ENCODE measurements at places on chromosomes 3 and 15.

GRCh38 chr15:64640146-64640871 lies 135.1 kb downstream of the RBPMS2 start:
- no peak for DNase-seq

DNA sequence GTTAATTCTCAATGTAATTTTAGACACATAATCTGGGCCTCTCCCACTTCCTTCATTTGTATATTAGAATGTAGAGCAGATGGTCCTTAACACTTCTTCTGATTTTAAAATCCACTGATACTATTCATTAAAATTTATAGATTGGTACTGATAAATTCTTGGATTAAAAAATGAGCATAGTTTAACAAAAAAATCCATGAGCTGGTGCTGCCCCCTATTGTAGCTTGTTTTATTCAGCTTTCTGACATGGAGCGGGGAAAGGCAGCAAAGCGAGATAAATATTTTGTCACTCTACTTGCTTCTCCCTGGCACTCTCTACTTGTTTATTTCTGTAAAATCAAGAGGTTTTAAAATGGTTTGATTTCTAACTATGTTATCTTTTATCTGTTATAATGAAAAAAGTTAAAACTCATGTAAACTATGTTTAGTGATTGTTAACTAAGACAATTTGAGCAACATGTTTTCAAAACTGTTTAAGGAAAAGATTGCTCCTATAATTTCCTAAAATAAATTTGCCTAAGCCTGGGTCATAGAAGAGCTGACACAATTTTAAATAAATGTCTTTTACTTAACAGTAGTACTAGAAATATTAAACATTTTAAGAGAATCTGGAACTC lies 26.5 kb upstream of the PLOD2 start:
- DNase-seq, result no peak

DNA sequence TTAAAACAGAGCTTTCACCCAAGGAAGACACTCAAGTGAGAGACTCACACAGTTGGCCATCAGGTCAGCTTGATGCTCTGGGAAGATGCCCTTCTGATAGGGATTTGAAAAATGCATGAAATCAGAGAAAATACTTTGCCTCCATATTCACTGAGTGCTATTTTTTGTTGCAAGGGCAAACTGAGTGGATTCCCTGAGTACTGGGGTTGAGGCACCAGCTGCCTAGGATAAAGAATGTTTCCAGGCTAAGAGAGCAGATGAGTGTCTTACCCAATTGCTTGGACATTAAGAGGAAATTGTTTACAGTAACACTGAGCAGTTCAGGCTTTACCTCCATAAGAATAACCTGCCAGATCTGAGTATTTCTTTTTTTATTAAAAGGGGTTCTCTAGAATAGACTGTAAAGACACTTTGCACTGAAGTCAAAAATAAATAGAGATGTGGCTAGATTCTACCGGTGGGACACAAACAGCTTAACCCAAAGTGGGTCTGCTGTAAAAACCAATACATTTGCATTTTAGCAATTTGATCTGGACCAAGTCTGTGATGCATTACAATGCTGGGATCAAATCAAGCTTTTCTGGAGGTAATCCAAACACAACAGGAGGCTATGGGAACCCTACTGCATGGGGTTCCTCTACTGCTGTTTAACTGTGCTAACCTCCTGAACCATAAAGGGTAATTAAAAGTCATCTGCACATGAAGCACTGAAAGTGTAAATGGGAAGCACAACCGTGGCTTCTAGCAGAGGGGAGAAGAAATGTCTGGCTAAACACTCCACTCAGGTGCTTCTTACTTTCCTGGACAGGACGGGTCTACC lies 238.8 kb upstream of the WNT5A start:
- no peak for DNase-seq

DNA sequence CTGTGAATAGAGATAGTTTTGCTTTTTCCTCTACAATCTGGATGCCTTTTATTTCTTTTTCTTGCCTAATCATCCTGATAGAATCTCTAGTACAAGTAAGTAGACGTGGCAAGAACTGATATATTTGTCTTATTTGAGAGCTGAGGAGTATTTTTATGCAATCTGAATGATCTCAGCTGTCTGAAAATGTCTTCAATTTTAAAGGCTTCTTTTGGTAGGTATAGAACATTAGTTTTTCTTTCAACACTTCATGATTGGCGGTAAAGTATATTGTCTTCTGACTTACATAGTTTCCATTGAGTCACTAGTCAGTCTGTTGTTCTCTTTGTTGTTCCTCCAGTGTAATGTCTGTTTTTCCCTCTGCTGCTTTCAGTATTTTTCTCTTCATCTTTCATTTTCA lies 31.3 kb downstream of the MGA start:
- no peak for DNase-seq

- no peak for DNase-seq
Observed at GRCh38 chr3:13850161-13850945, 29.5 kb downstream of the WNT7A start.

GRCh38 chr15:57692709-57693108 lies 13.8 kb upstream of the POLR2M start:
- DNase-seq, result no peak

GRCh38 chr3:30675774-30676173 lies 69.4 kb downstream of the TGFBR2 start:
- DNase-seq, result no peak

- no peak for DNase-seq
Observed at GRCh38 chr3:4595710-4596113, 102.6 kb downstream of the ITPR1 start.

DNA sequence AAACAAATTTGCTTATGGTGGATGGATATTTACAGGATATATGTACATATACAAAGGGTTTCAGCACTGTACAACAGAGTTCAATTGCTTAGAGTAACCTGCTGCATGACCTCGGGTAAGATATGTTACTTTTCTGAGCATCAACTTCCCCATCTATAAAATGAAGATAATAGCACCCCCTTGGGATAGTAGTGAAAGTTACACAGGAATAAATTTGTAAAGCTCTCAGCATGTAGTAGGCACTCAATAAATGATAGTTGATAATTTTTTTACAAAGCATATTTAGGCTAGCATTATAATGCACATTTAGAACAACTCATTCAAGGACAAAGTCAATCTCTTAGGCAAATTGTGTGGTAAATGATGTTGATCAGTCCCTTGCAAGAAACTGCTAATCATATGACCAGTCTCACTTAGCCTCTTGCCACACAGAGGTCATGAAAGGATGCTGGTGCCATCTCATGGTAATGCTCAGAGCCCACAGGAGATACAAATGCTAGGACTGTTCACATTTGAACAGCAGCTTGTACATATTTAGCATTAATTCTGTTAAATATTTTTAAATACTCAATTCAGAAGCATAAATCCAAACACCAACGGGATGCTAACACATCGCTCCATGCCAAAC lies 123.9 kb downstream of the MAGI1 start:
- DNase-seq, result no peak

DNA sequence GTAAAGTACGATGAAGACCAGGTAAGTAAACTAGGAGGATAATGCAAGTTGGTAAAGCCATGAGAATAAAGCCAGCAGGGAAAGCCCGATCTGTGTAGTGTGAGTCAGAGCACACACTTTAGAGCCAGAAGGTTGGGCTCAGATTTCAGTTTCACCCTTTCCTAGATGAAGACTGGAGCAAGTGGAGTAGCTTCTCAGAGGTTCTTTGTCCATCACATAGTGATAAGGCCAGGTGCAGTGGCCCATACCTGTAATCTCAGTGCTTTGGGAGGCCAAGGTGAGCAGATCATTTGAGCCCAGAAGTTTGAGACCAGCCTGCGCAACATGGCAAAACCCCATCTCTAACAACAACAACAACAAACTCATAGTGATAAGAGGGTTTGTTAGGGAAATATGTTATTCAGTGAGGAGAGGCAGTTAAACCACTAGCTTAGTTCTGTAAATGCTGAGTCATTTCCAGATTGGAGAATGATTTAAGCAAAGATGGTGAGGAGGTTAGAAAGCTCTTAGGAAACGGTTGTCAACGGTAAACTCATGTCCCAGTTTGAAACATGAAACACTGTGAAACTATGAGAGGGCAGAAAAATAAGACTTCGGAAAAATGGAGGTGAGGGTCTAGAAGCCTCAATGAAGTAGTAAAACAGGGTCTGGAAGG lies 39.0 kb downstream of the IL12A start:
- DNase-seq, result peak; percentile 18

GRCh38 chr15:34304613-34305012 lies 33.0 kb downstream of the SLC12A6 start:
- DNase-seq, result no peak

DNA sequence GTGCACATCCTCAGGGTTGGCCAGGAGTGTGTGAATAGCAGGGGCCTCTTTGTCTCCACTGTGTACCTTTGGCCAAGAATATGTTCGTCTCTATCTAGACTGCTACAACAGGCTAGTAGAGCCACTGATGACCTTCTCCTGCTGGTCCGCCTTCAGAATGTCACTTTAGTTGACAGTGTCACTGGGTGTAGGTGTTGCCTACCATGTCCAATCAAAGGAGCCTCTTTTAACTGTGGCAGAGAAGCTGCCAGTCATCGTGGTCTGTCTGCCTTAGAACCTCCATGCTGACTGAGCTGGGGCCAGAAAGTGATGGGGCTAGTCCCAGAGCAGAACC lies 40.1 kb downstream of the OXSR1 start:
- no peak for DNase-seq

DNA sequence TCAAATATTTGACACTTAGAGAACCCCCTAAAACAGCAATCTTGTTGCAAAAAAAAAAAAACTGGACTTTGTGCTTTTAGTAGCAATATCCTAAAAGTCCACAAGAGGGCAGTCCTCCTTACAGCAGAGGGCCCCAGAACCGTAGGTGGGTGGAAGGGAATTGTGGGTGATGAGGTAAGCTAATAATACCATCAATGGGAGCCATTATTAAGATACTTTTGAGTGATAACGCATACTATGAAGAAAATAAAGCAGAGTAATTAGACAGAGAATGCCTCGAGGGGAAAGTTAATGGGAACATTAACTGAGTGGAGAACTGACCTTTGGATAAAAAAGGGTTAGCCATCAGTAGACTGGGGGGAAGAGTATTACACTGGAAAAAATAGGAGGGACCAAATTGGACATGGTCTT lies 229.9 kb downstream of the THRB start:
- no peak for DNase-seq

- no peak for DNase-seq
Observed at GRCh38 chr15:36130641-36131310, 448.6 kb upstream of the CDIN1 start.

DNA sequence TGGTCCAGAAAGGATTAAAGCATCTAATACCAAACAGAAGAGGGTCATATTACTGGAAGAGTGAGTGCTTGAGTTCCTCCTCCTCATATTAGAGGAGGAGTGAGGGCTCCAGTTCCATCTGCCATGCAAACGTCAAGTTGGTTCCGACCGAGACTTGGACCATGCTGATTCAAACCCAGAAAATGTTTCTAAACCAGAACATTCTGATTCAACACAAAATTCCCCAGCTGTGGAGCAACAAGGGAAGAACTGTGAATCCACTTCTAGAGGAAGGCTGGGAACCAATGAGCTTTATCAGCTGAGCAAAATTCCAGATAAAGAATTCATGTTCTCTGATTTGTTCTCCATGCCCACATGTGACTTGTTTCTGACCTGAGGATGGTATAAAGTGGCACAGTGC lies 135.6 kb upstream of the WNT5A start:
- DNase-seq, result no peak

DNA sequence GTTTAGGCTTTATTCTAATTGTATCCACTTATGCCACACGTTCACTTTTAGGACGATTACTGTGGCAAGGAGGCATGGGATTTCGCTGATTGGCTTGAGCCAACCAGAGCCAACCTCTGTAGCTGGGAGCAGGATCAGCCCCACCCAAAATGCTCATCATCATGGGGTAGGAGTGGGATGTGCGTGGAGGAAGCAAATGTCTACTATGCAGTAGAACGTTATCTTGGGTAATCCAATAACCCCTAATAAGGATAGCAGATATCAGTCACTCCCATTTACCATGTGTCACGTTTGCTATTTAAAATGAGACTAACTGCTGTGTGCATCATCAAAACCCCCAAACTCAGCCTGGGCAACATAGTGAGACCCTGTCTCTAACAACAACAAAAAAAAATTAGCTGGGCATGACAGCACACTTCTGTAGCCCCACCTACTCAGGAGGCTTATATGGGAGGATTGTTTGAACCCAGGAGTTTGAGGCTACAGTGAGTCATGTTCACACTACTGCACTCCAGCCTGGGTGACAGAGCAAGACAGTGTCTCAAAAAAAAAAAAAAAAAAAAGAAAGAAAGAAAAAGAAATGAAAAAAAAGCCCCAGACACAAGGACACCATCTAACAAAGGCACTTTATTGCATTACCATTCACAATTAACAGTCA lies 17.8 kb upstream of the ITGB5 start:
- DNase-seq, result no peak

GRCh38 chr15:49492151-49492550 lies 69.1 kb downstream of the FGF7 start:
- DNase-seq, result no peak

GRCh38 chr3:62046326-62046725 lies 327.0 kb downstream of the FEZF2 start:
- DNase-seq, result no peak

DNA sequence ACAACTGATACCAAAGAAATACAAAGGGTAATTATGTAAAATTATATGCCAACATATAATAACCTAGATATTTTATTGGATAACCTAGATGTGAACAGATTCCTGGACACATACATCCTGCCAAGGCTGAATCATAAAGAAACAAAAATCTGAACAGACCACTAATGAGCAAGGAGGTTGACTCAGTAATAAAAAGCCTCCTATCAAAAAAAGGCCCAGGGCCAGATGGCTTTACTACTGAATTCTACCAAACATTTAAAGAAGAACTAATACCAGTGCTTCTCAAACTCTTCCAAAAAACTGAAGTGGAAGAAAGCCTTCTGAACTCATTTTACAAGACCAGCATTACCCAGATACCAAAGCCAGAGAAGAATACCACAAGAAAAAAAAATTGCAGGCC lies 32.4 kb downstream of the THBS1 start:
- no peak for DNase-seq

DNA sequence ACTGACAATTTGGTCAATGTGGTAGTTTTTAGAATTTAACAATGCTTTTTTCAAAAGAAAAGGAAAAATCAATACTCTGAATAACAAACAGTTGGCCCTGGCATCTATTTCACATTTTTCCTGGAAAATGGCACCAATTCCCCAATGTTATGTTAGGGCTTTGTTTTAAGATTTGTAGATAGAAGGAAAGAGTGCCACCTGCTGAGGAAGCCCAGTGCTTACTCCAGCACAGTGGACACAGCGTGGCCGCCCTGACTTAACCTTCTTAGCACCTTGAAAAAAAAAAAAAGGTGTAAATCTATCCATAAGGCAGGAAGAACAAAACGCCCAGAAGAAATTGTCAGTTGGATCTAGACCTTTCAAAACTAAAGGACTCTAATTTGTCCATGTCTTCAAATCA lies 110.7 kb upstream of the CNTN4 start:
- DNase-seq, result no peak
